ENCODE measurements at places on chromosomes 12 and 14.

GRCh38 chr12:116358893-116359761, 81.6 kb upstream of the MED13L start:
- no peak for DNase-seq

DNA sequence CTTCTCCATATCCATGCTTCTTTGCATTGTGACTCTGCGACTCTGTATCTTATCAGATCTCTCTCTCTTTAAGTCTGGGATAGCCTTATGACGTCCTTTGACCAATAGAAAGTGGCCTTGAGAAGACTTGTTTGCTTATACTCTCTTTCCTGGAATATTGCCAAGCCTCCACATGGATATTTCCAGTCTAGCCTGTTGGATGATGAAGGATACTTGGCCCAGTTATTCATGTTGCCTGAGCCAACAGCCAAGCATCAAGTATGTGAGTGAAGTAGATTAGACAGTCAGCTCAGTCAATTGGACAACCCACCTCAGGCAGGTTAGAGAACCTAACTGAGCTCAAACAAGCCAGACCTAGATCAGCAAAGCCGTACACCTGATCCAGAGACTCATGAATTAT, 864.2 kb upstream of the MGAT4C start:
- no peak for DNase-seq

DNA sequence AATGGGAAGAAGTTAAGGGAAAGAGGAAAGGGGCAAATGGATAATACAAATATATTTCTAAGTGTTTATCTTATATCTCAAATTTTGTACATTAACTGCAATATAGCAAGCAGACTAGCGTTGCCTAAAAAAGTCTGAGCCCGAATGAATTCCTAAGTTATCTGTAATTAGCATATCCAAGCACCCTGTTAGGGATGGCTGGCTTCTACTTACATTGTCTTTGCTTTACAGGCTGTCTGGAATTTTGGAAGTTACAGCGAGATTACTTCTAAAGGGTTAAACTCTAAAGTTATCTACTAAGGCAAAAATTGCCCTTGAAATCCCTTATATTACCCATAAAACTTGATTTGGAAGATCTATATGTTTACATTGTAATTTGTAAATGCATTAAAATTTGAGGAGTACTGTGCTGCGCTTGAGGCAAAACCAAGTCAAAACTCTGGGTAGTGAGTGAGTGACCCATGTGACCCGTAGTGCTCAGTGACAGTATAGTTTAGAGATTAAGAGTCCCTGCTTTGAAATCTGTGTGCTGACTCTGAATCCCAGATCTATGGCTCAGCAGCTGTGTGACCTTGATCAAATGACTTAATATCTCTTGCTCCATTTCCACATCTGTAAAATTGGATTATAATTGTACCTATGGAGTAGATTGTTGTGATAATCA, 17.3 kb upstream of the LIN7A start:
- DNase-seq, result no peak

GRCh38 chr14:21902561-21903181, 229.1 kb upstream of the OR4E1 start:
- DNase-seq, result no peak

DNA sequence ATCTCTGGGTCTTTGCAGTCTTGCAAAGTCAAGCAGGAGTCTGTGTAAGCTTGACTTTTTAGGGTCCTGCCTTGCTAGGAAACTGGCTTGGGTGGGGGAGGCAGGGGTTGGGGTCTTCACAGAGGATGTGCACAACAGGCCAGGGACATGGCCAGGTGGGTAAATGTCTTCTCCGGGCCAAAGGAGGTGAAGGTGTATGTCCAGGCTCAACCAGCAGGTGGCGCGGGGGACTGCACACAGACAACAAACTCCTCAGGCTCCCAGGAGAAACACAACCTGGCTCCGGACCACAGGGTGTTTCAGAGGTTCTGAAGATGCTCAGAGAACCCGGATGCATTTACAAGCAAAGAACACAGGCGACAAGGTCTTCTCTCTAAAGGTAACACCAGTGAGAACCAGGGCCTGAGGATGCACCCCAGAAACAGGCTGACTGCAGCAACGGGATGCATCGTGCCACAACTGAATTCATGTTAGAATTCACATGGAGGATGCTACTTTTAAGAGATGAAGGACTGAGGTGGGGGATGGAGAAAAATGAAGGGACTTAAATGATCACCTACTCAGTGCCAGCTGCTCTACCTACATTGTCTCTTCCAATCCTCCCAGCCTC, 56.0 kb downstream of the PLEKHG3 start:
- no peak for DNase-seq

DNA sequence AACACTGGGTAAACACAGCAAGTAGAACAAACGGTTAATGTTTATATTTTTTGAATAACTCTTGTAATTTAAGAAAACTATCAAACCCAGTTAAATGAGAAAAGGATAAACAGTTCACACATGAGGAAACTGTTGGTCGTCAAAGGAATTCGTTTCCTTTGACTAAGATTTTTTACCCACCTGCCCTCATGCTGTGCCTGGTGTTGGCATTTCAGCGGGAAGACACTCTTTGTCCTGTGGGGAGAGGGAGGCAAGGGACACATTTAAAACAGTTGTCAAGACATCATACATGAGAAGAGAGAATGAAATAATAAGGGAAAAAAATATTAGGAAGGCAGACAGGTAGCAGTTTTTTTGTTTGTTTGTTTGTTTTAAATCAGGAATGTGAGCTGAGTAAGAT, 70.5 kb downstream of the BHLHE41 start:
- no peak for DNase-seq

GRCh38 chr12:56271031-56271430, 4.3 kb downstream of the COQ10A start:
- DNase-seq, result no peak

DNA sequence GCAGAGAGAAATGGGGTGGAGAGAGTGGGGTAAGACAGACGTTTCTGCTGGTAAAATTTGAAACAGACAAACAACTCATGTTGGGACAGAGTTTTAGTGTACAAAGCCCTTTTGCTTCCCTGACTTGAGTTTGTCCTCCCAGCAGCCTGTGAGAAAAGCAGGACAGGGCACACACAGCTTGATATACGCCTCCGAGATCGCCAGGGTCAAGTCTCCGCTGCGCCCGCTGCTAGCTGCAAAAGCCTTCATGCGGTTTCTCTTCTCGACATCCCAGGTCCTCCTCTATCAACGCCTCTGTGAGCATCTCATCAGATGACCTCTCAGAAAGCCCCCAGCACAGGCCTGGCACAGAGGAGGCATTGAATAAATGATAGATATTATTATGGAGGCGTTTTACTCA, 9.4 kb upstream of the BCL11B start:
- DNase-seq, result no peak

DNA sequence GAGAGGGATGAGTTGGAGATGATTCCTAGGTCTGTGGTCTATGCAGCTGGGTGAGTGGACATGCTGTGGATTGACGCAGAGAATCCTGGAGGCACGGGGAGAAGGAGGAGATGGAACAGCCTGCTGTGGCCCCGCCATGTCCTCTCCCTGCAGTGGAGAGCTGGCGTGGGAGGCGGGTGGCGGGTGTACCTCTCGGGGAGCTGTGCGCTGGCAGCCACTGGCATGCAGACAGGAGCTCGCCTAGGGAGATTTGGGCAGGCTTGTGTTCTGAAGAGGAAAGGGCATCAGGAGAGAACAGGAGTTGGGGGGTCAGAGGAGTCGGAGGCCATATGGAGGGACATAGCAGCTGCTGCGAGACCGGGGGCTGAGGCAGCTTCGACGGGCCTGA, 56.1 kb downstream of the TECPR2 start:
- no peak for DNase-seq

- DNase-seq, result no peak
Measured at GRCh38 chr14:61505815-61506809, 184.7 kb downstream of the PRKCH start.

Measured in NCI-H524 treated with DMSO at 0.1 percent for 48 hours (cell line).